ENCODE measurements at places on chromosomes 5 and 9.

DNA sequence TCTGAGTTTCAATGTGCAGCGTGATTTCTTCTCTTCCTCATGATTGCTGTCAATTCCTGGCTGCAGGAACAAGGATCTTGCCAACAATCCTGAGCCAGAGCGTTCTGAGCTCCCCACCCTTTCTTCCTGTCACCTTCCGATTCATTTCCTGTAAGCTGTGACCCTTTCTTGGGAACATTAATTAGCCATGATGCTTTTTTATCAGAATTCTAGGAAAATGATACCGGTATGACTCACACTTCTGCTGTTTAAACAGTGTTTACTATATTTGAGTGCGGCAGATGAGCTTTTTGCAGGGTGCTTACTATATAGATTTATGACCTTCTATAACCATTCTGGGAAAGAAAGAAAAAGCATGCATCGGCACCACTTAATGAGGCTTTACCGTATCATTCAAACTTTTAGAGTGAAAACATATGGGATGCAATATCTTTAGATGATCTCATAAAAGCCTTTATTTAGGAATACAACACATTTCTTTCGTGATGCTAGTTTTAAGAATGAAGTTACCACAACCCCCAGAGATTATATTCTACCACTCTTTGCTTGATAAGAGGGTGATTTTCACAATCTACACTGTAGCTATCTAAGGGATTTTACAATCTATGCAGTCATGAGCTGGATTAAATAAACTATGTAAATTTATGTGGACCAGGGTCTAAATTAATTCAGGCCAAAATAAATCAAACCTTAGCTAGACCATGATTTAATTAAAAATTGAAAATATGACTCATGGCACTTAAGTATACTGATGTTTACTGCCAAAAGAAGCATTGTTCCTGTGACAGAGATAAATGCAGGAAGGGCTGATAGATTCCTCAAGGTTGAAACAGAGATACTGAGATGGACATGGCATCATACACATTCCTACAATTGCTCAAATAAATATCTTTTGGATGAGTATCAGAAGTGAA is 38.0 kb upstream of the OSMR start:
- peaks cover 35% of the 10 kb centered on the region for H3K4me1 ChIP-seq
- H3K4me3 ChIP-seq: no peak overlapping the region

- H3K4me3 ChIP-seq: no peak overlapping the region
- H3K27me3 ChIP-seq: no peaks in the 10 kb centered on the region
- no peaks in the 10 kb centered on the region for H3K36me3 ChIP-seq
- H3K4me1 ChIP-seq: no peaks in the 10 kb centered on the region
- DNase-seq: no peak
Observed at GRCh38 chr5:116629168-116629567, 54.5 kb upstream of the SEMA6A start.

DNA sequence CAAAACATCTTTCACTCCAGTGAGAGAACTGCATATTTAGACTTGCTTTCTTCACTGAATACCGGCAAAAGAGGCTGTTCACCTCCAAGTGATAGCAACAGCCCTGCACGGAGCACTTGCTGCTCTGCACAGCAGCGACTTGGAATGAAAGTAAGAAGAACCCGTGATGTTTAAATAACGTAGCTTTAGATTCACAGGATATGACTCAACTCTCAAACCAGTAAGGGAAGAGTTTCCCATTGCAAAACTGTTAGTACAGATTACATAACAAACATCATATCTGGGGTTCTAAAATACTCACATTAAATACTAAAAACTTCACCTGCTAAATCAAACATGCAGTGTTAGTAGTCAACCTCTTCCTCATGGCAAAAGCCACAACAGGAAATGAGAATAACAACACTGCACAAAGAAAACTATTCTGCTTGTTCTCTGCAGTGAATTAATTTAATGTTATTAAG is 203.4 kb downstream of the MCTP1 start:
- H3K27ac ChIP-seq: peak overlapping the region; percentile 3
- DNase-seq: no peak
- no peaks in the 10 kb centered on the region for H3K27me3 ChIP-seq
- no peaks in the 10 kb centered on the region for H3K4me1 ChIP-seq

DNA sequence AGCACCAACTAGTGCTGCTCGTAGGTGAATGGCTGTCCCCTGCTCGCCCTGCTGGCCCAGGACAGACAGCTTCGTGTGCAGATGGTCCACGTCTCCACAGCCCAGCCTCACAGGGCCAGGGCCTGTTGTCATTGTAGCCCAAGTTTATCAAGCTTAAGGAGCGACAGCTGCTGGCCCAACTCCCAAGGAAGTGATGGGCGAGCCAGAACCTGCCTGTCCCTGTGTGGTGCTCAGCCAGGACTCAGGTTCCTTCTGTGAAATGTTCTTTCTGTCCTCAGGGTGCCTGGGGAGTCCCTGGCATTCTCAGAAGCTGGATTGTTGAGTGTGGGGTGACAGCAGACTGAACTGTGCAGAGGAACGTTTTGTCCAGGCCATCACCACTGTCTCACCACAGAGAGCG is 16.4 kb downstream of the TRIP13 start:
- no peaks in the 10 kb centered on the region for H3K27me3 ChIP-seq
- no peaks in the 10 kb centered on the region for H3K4me1 ChIP-seq
- no peak for DNase-seq
- no peaks in the 10 kb centered on the region for H3K36me3 ChIP-seq

DNA sequence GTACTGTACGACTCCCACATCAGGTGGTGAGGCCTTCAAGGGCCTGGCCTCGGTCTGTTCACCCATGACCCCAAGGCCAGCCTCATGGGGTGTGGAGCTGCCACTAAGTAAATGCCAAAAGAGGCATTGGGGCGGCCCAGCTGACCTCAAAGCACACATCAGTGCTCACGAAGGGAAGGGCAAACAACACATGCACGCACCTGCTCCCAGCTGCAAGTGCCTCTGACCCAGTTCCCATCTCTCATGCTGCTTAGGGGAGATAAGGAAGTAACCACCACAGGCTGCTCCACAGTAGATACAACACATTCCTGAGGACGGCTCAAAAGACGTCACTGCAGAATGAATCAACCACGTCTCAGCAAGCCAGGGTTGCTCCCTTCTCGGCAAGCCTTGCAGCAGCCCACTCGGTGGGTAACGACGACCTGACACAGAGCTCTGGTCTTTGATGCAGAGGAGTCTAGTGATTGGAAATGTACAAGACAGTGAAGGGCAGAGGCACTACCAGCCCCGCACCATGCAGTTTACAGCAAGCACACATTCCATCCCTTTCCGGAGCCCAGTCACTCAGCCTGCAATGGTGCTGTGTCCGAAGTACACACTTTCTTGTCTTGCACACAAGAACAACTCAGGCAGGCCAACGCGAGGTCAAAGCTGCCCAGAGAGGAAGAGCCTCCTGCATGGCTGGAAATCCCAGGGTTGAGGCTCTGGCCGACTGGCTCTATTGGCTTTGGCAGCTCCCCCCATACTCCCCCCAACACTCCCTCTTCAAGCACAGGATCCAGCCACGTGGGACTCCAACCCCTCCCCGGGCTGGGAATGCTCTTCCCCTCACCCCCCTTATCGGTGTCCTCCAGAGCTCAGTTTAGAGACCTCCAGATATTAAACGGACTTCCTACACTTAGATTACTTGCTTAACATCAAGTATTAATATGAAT is 31.8 kb downstream of the FABP6 start:
- no peak overlapping the region for H3K27ac ChIP-seq
- H3K4me1 ChIP-seq: peaks cover 33% of the 10 kb centered on the region
- H3K27me3 ChIP-seq: no peaks in the 10 kb centered on the region
- H3K36me3 ChIP-seq: no peaks in the 10 kb centered on the region

GRCh38 chr9:32385152-32385884 is 875 bp downstream of the ACO1 start:
- H3K27me3 ChIP-seq: no peaks in the 10 kb centered on the region
- no peak for DNase-seq
- H3K4me1 ChIP-seq: no peaks in the 10 kb centered on the region
- H3K36me3 ChIP-seq: no peaks in the 10 kb centered on the region
- H3K4me3 ChIP-seq: peak overlapping the region; percentile 76
- H3K27ac ChIP-seq: peak overlapping the region; percentile 89

- no peak for DNase-seq
- no peaks in the 10 kb centered on the region for H3K36me3 ChIP-seq
- H3K27ac ChIP-seq: no peak overlapping the region
- H3K4me1 ChIP-seq: no peaks in the 10 kb centered on the region
- no peaks in the 10 kb centered on the region for H3K27me3 ChIP-seq
Observed at GRCh38 chr5:92944903-92945604, 636.0 kb downstream of the NR2F1-AS1 start.

GRCh38 chr5:135484674-135485086 is 32.5 kb upstream of the TIFAB start:
- no peak for DNase-seq
- no peak overlapping the region for H3K4me3 ChIP-seq
- no peaks in the 10 kb centered on the region for H3K4me1 ChIP-seq
- H3K27ac ChIP-seq: no peak overlapping the region
